ENCODE measurements at places on chromosomes 6 and 20.

GRCh38 chr20:23928353-23928752 is 48.8 kb upstream of the CST5 start:
- no peak for DNase-seq

- no peak for DNase-seq
These were observed 227.1 kb downstream of the SLC35F1 start for GRCh38 chr6:118134206-118134605.

DNA sequence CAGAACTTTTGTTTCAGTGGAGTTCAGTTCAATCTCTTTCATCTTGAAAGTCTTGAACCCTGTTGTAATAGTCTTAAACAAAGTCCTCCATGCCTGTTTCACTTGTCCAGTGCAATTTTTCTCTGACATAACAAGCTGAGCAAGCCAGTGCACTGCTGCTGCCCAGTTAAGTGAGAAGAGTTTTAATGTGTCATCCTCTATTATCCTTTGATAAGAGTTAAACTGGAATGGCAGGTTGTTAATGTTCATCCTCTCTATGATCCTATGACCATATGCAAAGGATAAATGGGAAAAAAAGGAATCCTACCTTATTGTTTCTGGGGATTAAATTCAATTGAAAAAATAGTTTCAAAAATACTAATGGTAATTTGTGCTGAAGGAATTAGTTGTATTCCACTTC is 197.5 kb downstream of the FRK start:
- no peak for DNase-seq

GRCh38 chr6:30135757-30136156 is at the start of gene TRIM40:
TRIM40 (plus strand) TSS chr6:30136140; CDS start chr6:30137037, 897 bp downstream.
- no peak for DNase-seq

- DNase-seq, result no peak
These were observed 24.0 kb downstream of the SDCBP2 start for GRCh38 chr20:1304710-1305515.

- no peak for DNase-seq
These were observed 100.1 kb upstream of the RGS17 start for GRCh38 chr6:153231048-153231646.

GRCh38 chr6:46676604-46677313 is 10.9 kb upstream of the TDRD6 start:
- DNase-seq, result no peak

GRCh38 chr20:47239719-47240067 is 116.8 kb downstream of the ZMYND8 start:
- no peak for DNase-seq

- DNase-seq, result no peak
These were observed 6.1 kb upstream of the ZNFX1 start for GRCh38 chr20:49283703-49284625.

DNA sequence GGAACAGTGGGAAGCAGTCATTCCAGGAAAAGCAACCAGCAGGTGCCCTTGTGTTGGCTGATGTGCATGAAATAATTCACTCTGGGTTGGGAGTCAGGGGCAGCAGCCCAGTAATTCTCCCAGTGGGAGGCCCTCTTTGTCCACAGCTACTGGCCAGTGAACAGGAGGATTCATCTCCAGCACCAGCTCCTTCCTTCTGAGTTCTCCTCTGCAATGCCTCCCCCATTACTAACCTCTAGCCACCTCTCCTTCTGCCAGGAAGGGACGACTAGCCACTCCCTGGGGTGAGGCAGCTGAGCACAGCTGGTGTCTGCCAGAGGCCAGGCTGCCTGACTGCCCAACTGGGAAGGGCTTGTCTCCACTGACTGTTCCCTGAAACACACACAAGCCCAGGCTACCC is 12.5 kb upstream of the R3HDML start:
- DNase-seq, result no peak

DNA sequence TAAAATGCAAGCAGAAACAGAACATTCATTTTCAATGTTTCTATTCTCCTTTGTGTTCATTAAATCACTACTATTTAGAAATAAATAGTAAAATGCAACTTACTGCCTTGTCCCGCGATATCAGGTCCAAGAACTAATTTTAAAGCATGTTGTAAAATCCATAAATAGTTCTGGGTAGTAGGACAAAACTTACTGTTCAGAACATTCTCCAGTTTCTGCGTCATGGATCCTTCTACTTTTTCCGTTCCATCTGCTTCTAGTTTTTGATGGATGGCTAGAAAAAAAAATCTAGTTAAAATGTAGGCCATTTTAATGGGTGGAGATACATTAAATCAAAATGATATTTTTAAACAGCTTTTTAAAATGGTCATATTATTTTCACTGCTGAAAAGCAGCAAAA is 47.0 kb downstream of the HUS1B start:
- DNase-seq, result no peak

- DNase-seq, result no peak
These were observed 49.6 kb downstream of the TCP11 start for GRCh38 chr6:35091346-35092083.

DNA sequence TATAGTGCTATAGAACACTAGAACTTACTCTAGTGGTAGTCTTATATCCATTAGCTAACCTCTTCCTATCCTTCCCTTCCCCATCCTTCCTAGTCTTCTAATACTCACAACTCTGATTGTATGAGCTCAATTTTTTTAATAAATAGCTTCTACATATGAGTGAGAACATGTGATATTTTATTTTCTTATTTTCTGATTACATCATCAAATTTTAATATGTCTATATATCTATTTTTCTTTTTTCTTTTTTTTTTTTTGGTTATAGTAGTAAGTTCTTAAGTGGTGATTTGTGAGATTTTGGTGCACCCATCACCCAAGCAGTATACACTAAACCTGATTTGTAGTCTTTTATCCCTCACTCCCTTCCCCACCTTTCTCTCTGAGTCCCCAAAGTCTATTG is 112.5 kb downstream of the JAG1 start:
- DNase-seq, result no peak

GRCh38 chr6:149458806-149459205 is 26.0 kb downstream of the ZC3H12D start:
- no peak for DNase-seq

DNA sequence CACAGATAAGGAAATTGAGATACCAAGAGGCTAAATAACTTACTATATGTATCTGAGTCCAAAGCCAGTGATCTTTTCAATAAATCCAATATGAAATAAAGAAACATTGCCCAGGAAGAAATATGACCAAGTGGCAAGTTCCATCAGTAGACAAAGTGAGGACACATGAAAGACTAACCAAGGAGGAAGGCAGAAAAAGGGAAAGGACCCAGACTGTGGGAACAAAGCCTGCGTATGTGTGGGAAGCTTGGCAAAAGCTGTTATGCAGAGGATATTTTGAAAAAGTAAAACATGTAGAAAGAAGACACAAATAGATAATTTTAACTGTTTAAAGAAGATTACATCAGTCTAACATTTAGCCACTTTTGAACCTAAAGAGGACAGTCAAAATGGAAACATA is 264.4 kb upstream of the PRDM1 start:
- no peak for DNase-seq

DNA sequence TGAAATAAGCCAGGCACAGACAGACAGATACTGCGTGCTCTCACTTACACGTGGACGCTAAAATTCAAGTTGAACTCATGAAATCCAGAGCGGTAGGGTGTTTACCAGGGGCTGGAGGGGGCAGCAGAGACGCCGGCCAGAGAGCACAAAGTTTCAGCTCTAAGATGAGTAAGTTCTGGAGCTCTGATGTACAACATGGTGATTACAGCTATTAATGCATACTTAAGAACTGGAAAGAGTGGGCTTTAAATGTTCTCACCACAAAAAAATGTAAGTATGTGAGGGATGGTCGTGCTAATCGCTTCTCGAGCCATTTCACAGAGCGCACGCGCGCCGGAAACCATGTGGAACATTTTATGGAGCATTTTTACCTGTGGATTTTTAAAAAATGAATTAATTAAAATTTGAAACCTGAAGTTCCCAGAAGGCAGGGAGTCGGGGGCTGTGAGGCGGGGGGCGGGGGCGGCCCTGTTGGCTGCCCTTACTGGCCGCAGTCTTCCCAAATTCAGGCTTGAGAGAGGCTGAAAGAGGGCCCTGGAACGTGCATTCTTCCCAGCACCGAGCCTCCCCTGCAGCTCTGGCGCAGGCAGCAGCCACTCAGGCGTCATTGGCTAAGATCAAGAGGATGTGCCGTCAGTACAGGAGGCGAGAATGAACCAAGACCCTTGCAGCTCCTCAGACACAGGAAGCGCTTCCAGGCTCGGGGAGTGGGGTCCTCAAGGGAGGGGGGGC is 8.5 kb upstream of the SLCO4A1 start:
- DNase-seq, result no peak

GRCh38 chr6:167568407-167569024 is 243.6 kb downstream of the TTLL2 start:
- no peak for DNase-seq
